HFFc6 (cell line): ENCODE measurements at places on chromosomes 1 and 21. TPM values are rescaled to one million over a fixed set of nuclear protein-coding genes. Genes with fewer than 3 reads are reported as not detected.
A peak's percentile ranks its signal among the peaks of the same experiment; 100 is the strongest.

DNA sequence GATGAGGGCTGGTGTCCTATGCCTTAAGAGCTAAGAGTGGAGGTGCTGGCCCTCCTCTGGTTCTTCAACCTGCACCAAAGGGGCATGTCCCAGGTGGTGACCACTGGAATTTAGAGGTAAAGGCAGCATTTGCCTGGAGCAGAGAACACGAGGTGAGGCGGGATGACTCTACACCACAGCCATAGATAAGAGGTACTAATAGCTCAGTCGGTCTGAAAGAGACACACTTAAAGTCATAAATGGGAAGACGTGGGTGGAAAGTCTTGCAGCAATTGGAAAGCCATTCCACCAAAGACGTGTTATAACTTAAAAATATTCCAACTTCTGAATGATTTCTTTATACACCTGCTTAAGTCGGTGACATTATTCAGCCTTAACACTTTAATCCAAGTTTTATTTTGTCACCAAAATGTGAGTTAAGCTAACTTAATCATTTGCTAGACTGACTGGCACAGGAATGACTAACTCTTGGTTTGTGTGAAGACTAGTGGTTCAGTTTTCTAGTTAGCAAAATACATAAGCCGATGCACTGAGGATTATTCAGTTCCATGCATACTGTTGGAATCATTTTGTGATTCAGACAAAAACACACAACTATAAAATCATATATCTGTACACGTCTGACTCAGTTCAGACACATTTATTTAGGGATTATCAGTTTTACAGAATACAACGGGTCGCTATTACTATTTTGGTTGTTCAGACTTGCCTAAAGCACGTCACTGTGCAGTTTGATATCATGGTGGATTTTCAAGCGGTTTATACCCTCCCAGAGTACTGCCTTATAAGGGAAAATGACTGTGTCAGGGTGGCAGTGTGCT is 4.6 kb upstream of the ETS2 start:
- H3K27ac ChIP-seq = no peak overlapping the region
- H3K27me3 ChIP-seq = peaks cover 2% of the 10 kb centered on the region
- H3K36me3 ChIP-seq = no peaks in the 10 kb centered on the region
- DNase-seq = no peak

GRCh38 chr1:201538612-201539551 is at the start of gene NAV1:
NAV1 (plus strand) TSS chr1:201539127; CDS start chr1:201622885, 83,758 bp downstream.
- DNase-seq = peak; percentile 90
- H3K27me3 ChIP-seq = peaks cover 2% of the 10 kb centered on the region; the same call in 1 of the 2 replicates
- H3K27ac ChIP-seq = peak within 1 kb of the TSS; percentile 99
- H3K36me3 ChIP-seq = peaks cover 6% of the 10 kb centered on the region; the same call in 1 of the 2 replicates
- peaks cover 84% of the 10 kb centered on the region for H3K4me1 ChIP-seq

GRCh38 chr1:33828654-33829053 is 35.2 kb upstream of the HMGB4 start:
- no peaks in the 10 kb centered on the region for H3K4me1 ChIP-seq
- H3K4me3 ChIP-seq = no peak overlapping the region
- peaks cover 10% of the 10 kb centered on the region; the same call in 1 of the 2 replicates for H3K36me3 ChIP-seq
- no peaks in the 10 kb centered on the region; the same call in none of the 2 replicates for H3K27me3 ChIP-seq
- no peak overlapping the region for H3K27ac ChIP-seq
- no peak for DNase-seq

GRCh38 chr1:36948147-36948546 is 86.2 kb downstream of the GRIK3 start:
- DNase-seq = no peak
- peaks cover 11% of the 10 kb centered on the region for H3K36me3 ChIP-seq
- no peaks in the 10 kb centered on the region; the same call in none of the 2 replicates for H3K27me3 ChIP-seq
- no peak overlapping the region for H3K4me3 ChIP-seq

GRCh38 chr1:180956028-180956640 is 43.4 kb downstream of the KIAA1614 start:
- peaks cover 26% of the 10 kb centered on the region for H3K36me3 ChIP-seq
- H3K4me1 ChIP-seq = peaks cover 18% of the 10 kb centered on the region
- H3K4me3 ChIP-seq = no peak overlapping the region
- no peak for DNase-seq
- no peak overlapping the region for H3K27ac ChIP-seq

DNA sequence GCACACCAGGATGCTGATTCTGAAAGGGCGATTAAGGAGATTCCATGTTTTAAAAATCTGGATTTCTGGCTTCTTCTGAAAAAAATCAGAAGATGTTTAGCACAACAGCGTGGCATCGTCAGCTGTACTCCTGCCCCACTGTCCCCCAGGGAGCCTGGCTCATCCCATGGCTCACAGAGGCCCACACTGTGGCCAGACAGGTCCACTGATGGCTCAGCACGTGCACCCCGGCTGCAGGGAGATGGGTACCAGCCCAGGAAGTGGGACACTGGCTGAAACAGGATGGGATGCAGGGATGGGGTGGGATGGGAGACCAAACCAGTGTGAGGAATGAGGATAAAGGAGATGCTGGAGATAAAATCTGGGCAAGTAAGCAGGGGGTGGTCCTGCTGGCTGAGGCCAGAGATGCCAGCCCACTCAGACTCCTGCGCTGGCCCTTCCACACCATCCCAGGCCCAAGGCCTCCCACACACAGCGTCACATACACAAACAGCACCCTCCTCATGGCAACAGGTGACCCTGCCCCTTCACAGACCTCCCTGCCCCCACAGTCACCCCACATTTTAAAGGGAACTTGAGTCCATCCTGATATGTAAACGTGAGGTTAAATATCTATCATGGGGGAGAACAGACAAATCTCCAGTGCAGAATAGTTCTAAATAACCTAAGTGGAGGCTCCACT is 23.9 kb upstream of the SAMD11 start:
- H3K27me3 ChIP-seq = peaks cover 30% of the 10 kb centered on the region
- no peaks in the 10 kb centered on the region for H3K36me3 ChIP-seq
- no peak overlapping the region for H3K27ac ChIP-seq
- no peak for DNase-seq

DNA sequence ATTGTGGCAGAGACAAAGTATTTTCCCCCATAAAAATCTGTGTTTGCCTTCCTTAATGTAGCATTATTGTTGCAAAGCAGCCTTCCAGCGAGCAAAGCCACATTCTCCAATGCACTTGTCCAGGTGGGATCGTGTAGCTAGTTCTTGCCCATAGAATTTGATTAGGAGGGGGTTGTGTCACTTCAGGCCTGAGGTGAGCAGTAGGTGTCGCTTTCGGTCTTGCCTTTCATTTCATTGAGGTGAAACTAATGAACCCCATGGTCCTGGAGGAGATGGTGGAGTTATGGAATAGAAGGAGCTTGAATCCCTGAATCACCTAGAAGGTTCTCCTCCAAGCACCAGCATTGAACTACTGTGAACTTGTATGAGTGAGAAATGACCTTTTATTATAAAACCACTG is 318.9 kb upstream of the PBX1 start:
- no peaks in the 10 kb centered on the region for H3K27me3 ChIP-seq
- no peaks in the 10 kb centered on the region for H3K36me3 ChIP-seq
- no peaks in the 10 kb centered on the region for H3K4me1 ChIP-seq
- H3K27ac ChIP-seq = no peak overlapping the region
- no peak for DNase-seq

Gene CD1B
- total RNA-seq = not detected in 3 replicates

GRCh38 chr21:34908419-34909055 is 140.6 kb downstream of the RUNX1 start:
- no peak for DNase-seq
- H3K4me1 ChIP-seq = peaks cover 55% of the 10 kb centered on the region
- no peak overlapping the region for H3K27ac ChIP-seq
- H3K4me3 ChIP-seq = no peak overlapping the region; the same call in 1 of the 2 replicates
- peaks cover 14% of the 10 kb centered on the region for H3K36me3 ChIP-seq

Gene CLCA2
- total RNA-seq = 0.07 to 0.19 TPM (median 0.15 TPM) in 3 replicates

DNA sequence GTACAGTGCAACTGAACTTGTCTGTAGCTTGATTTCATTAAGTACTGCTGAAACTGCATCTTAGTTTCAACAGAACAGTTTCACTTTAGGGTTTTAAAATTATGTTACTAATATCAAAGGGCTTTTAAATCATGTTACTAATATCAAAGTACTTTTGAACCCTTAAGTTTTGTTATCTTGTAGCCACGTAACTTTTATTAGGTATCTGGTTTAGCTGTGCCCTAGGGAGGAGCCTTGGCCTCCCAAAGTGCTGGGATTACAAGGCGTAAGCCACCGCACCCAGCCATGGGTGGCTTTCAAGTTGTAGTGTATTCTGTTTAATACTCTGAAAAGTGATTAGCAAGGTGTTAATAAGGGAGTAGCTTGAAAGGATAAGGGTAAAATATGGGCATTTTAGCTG is 2.0 kb downstream of the KDM4A start:
- H3K4me1 ChIP-seq = peaks cover 33% of the 10 kb centered on the region
- no peak overlapping the region for H3K27ac ChIP-seq
- peak overlapping the region; percentile 97 for H3K4me3 ChIP-seq
- H3K27me3 ChIP-seq = peaks cover 7% of the 10 kb centered on the region; the same call in 1 of the 2 replicates

DNA sequence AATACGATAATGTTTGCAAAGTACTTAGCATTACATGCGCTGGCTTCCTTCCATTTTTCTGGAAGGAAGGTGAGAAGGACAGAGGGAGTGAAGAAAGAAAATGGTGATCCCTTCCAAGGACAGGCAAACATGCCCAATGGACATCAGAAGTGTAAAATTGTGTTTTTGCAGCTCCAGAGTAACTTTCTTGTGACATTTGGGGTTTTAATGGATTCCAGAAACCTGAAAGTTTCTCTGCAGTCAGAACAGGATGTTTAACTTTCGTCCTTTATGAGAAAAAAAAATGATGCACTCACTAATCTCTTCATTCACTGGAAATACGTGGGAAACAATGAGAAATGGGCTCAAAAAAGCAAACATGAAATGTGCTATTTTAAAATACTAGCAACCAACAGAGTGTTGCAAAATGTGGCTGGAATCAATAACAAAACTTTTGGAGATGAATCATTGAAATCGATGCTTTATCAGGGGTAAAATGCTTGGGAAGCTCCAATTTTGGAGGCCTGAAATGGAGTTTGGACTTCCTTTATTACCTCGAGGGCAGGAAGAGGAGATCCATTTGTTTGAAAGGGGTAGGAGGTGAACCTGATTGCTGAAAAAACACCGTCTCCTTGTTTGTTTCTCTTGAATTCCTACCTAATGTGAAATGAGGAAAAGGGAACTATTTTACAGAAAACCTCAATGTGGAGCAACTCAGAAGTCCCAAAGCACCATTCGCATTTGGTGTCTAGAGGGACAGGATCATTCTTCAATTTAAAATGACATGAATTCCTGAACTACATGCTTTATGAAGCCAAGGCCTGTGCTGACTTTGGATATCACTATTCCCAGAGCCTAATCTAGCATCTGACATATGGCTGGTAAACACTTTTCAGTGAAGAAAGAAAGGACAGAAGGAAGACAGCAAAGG is 129.5 kb downstream of the TRABD2B start:
- H3K36me3 ChIP-seq = peaks cover 4% of the 10 kb centered on the region; the same call in 1 of the 2 replicates
- H3K4me1 ChIP-seq = no peaks in the 10 kb centered on the region
- H3K27ac ChIP-seq = no peak overlapping the region
- no peak overlapping the region for H3K4me3 ChIP-seq

GRCh38 chr1:40638097-40639036 is 27.1 kb downstream of the RIMS3 start:
- no peak overlapping the region for H3K27ac ChIP-seq
- no peak for DNase-seq
- H3K36me3 ChIP-seq = no peaks in the 10 kb centered on the region
- H3K4me3 ChIP-seq = no peak overlapping the region

- H3K27ac ChIP-seq = no peak overlapping the region
- no peak overlapping the region for H3K4me3 ChIP-seq
- peaks cover 3% of the 10 kb centered on the region for H3K27me3 ChIP-seq
- H3K4me1 ChIP-seq = peaks cover 11% of the 10 kb centered on the region; the same call in 1 of the 2 replicates
These were observed 97.7 kb downstream of the PGBD5 start for GRCh38 chr1:230328342-230329015.

DNA sequence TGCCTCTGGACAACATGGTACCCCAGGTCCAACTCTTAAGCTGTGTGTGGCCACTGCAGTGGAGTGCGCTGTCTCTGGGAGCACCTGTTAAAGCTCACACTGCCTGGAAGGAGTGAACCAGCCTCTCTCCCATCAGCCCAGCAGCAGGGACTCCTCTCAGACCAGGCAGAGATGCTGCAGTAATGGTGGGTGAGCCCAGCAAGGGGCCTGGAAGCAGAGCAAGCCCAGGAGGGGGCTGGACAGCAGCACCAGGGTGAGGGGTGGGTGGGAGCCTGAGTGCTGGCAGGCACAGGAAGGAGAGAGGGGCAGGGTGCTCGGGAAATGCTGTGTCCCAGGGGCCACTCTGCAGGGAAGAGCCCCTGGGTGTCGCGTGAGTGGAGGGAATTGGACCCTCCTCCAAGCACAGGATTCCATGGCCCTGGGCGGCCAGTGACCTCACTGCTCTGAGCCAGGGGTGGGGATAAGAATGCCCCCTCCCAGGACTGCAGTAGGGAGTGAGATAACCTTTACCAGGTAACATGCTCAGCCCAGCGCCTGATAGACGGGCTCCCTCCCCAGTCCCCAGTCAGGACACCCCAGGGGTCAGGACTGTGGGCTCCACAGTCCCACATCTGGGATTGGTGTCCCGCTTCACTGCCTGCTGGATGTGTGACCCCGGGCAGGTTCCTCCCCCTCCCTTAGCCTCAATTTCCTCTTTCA is 313.1 kb downstream of the MATN1 start:
- H3K36me3 ChIP-seq = no peaks in the 10 kb centered on the region
- no peak for DNase-seq
- peaks cover 17% of the 10 kb centered on the region for H3K4me1 ChIP-seq
- H3K27me3 ChIP-seq = peaks cover 17% of the 10 kb centered on the region
- H3K27ac ChIP-seq = no peak overlapping the region
- H3K4me3 ChIP-seq = no peak overlapping the region

Gene FMO4
- total RNA-seq = 0.77 and 1.3 TPM in 2 replicates

Gene HYI
- total RNA-seq = 40.9 to 56.4 TPM (median 56.0 TPM) in 3 replicates

GRCh38 chr1:245566952-245567351 is 412.2 kb downstream of the KIF26B start:
- H3K36me3 ChIP-seq = no peaks in the 10 kb centered on the region
- no peaks in the 10 kb centered on the region; the same call in 1 of the 2 replicates for H3K27me3 ChIP-seq
- no peaks in the 10 kb centered on the region; the same call in 1 of the 2 replicates for H3K4me1 ChIP-seq
- no peak overlapping the region for H3K4me3 ChIP-seq
- H3K27ac ChIP-seq = no peak overlapping the region

DNA sequence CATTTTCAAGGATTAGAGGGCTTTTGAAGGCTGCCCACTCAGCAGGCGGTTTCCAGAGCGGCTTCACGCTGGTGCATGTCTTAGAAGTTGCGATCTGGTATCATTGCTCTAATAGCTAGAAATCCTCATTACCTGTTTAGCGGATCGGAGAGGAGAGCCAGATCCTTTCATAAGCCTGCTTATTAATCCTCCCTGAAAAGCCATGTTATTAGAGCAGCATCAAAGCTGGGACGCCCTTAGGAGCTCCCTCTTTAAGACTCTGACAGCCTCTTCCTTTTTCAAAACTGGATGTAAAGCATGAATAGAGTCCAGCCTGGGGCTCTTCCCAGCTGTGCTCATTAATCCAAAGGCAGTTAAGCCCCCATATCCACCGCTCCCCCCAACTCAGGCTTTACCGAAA is 13.9 kb upstream of the CTSE start:
- no peak overlapping the region for H3K4me3 ChIP-seq
- no peaks in the 10 kb centered on the region for H3K36me3 ChIP-seq
- no peak overlapping the region for H3K27ac ChIP-seq
- H3K27me3 ChIP-seq = peaks cover 63% of the 10 kb centered on the region
- H3K4me1 ChIP-seq = peaks cover 4% of the 10 kb centered on the region; the same call in 1 of the 2 replicates

DNA sequence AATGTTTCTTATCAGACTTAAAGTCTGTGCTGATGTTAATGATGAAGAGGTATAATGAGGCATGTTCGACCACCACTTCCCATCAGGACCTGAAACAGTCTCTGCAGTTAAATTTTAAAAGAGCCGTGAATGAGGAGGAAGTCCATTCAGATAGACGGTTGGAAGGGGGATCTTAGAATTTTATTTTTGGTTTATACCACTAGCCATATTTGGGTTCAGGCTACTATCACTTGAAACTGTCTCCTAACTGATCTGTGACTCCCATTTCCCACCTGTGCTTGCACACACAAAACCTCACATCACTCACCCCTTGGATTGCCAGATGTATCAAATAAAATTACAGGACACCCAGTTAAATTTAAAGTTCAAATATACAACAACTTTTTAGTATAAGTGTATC is 9.9 kb upstream of the ANKRD13C start:
- H3K27ac ChIP-seq = no peak overlapping the region
- no peak for DNase-seq
- H3K4me1 ChIP-seq = peaks cover 26% of the 10 kb centered on the region
